ENCODE measurements at places on chromosomes 13 and 19.
A peak's percentile ranks its signal among the peaks of the same experiment; 100 is the strongest.

DNA sequence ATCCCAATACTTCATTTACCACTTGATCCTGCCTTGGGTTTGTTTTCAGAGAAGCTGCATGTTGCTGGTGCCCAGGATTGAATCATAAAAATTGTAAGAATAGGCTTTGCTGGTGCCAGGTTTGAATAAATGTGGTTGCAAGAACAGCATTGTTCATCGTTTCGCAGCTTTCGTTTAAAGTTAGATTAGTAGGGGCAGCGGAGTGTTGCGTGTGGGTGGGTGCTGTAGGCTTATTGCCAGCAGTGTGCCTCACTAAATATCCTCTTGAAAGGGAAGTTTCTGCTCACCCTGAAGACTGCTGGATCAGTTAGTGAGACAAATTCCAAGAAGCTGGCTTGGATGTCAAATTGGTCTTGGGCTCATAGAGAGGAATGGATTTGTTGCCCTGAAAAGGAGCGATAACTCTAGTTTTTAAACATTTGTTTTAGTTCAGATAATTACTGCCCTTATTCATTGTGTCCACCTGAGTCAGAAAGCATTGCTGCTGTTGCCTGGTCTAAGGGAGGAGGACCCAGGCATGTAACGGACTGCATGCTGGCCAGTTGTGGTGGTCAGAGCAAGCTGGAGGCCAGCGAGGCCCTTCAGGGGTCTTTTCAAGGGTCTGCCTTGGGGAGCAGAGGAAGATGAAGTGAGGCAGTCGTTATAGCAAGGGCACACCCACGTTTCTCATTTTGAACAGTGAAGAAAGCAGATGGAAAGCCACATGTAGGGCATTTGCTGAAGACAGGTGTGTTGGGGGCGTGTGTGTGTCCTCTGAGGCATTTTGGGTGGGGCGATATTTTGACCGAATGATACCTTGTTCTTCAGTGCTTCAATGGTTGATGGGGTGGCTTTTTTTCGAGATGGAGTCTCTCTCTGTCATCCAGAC is 8.5 kb downstream of the ILF3 start:
- DNase-seq: peak; percentile 29

- no peak for DNase-seq
Observed at GRCh38 chr13:42973581-42973980, 18.5 kb downstream of the EPSTI1 start.

- DNase-seq: no peak
Observed at GRCh38 chr13:86476656-86477055, 677.4 kb upstream of the SLITRK6 start.

- no peak for DNase-seq
Observed at GRCh38 chr19:17202249-17202648, 12.9 kb upstream of the USE1 start.

DNA sequence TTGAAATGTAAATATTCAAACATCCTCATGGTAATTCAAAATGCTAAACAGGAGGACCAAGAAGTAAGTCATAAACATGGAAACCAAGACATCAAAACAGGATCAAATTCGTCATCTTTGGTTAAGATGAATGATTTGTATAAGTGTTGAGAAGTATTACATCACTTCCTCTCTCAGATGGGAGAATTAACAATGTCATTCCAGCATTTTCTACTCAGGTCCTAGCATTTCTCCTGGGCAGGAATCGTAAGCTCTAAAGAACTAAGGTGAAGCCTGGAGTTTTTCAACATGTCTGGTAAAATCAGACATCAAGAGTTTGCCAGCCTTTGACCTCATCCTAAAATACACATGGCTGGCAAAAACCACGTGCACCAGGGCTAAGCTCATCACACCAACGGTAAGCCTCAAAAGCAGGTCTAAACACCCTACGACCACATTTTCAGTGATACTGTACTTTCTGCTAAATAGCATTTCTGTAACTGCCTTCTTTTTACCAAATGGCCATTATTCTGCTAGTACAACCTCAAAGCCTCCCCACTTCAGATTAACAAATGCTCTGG is 24.8 kb downstream of the RANBP3 start:
- DNase-seq: no peak

DNA sequence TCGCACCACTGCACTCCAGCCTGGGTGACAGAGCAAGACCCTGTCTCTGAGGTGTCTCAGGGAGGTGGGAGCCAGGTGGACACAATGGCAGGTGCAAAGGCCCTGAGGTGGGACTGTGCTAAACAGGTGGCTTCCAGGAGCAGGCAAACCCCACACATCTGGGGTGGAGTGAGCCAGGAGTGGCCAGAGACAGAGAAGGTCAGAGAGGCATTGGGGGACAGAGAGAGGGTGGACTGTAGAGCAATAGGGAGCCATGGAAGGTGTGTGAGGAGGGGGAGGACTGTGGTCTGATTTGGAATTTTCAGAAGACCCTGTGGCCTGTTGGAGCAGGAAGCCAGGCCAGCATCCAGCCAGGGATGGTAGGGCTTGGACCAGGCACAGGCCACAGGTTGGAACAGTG is 4.7 kb downstream of the MEF2B start:
- no peak for DNase-seq

- no peak for DNase-seq
Observed at GRCh38 chr13:113663934-113664333, 3.1 kb upstream of the GRK1 start.

Data from Ammon's horn (tissue), 1 donor.